ENCODE measurements at places on chromosomes 2 and 18. TPM values are rescaled to one million over a fixed set of nuclear protein-coding genes. Genes with fewer than 3 reads are reported as not detected.

PRSS56 gene
- total RNA-seq: not detected

AMER3 gene
- total RNA-seq: not detected

DNA sequence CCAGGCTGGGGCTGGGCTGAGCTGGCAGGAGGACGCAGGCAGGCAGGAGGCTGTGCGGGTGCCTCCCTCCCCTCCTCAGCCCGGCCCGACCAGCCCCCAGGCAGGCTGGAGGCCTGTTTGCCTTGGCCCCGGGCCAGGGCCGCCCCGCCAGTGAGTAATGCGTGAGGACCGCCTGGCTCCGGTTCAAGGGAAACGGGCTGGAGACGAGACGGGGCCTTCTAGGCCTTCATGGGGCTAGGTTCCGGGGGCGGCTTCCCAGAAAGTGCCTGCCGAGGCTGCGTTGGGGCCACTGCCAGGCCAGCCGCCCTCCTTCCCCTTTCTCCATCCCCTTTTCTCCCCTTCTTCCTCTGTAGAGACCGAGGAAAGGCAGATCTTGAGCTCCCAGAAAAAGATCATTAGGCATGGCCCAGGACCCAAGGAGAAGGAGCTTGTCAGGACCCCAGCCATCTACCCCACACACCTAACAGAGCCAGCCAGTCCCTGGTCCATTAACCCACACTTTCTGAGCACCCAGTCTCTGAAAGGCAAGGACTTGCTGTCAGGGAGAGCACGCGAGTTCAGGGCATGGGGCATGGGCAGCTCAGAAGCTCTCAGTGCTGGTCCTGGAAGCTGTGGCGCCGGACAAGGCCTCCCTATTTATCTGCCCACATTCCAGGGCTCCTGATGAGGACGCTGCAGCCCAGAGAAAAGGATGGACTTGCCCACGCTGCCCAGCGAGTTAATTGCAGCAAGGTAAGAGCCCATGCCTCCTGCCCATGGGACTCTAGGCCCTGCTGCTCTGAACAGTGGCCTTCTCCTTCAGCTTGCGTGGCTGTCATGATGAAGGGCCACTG is 48.5 kb downstream of the SMAD7 start:
- peak; percentile 96 for DNase-seq

- DNase-seq: no peak
Observed at GRCh38 chr18:11785444-11786055, 65.7 kb upstream of the CHMP1B start.

DNA sequence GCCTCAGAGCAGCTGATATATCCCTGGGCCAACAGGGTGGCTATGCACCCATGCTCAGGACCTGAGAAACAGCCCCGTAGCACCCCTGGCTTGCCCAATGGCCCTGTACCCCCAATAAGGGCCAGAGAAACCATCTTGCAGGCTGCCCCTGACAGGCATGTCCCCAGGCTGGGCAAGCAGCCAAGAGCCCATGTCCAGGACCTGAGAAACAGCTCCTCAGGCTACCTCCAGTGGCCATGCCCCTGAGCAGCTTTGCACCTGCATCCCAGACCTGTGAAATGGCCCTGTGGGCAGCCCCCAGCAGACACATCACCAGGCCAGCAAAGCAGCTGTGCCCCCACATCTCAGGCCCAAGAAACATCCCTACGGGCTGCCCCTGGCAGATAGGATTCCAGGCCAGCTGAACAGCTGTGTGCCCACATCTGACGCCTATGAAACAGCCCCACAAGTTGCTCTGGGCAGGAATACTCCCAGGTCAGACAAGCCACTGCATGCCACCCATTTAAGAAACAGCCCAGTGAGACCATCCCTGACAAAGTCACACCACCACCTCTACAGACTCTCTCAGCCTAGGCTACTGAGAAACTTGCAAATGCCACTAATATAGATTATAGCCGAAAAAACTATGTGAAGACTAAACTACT is 84.1 kb downstream of the TMEM237 start:
- DNase-seq: no peak

GRCh38 chr18:74784752-74785151 is 187.1 kb downstream of the ZNF407 start:
- no peak for DNase-seq

DNA sequence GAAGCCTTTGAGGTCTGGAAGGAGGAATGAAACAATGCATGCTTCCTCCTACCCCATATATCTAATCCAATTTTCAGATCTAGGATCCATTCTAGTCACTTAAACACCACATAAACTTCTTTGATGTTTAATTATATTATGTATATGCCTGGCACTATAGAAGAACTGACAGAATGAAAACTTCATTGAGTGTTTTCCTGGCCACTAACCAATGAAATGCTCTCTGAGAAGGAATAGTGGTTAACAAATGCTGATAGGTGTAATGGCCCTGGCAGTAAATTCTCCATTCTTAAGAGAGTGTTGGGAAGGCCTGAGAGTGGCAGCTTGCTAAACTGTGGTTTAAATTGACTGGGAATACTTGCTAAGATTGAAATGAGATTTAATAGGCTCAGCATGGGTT is 710.0 kb downstream of the LRRTM4 start:
- no peak for DNase-seq

DNA sequence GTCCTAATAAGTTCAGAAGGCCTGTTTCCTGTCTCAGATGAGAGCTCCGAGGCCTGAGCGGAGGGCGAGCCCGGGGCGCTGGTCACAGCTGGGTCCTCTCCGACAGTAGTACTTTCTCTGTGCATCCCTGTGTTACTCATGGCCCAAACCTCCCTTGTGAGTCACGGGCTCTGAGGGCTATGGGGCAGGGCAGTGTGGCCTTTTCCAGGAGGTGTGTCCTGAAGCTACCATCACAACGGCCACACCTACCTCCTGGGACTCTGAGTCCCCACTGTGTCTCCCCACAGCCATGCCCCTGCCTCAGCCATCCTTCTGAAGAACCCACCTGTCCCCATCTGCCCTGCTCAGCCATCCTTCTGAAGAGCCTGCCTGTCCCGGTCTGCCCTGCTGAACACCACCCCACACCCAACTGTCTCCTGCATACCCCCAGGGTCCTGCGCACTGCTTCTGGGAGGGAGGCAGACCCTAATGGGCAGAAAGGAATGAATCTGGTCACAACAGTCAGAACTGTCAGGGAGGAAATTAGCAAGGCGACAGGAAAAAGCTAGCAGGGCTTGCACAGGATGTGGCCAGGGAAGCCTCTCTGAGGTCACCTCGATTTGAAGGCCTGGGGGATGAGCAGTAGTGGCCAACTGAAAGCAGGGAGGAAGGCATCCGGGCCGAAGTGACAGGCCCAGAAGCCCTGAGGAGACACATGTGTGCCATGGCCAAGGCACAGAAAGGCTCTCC is 145.4 kb upstream of the RIOK3 start:
- peak; percentile 26 for DNase-seq

Measured in endothelial cell of umbilical vein (primary cell).